Right cardiac atrium (tissue), 5 donors: ENCODE measurements at places on chromosomes 2 and 18. TPM values are rescaled to one million over a fixed set of nuclear protein-coding genes. Genes with fewer than 3 reads are reported as not detected.

GAL3ST2 gene
- total RNA-seq: 0.23 TPM

DNA sequence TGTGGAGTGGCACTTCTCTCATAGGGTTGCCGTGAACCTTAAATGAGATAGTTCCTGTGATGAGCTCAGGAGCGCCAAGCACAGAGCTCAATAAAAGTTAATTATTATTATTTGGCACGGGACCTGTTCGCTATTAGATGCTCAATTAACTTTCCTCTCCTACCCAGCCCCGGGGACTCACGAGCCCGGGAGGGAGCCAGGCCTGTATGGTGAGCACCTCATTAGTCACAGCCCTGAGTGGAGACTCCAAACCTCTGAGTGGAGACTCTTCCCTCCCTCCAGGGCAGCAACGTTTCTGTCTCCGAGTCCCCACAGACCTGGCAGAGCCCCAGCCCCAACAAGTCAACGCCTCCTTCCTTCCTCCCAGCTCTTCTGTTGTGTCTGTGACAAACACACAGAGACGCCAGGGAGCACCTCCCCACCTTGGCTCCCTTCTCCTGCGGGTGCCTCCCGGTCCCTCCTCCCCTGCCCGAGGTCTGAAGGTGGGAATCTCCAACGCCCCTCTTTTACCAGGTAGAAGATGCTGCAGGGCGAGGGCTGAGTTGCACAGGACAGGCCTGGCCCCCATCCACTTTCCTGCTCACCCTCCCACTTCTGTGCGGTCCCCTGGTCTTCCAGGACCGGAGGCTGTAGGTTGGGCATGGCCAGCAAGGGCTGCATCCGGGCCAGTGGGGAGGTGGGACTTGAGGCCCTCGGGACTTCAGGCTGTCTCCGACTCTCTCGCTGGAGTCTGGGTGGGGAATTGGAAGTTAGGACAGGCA, 52.7 kb upstream of the ODC1 start:
- no peak for DNase-seq

DNA sequence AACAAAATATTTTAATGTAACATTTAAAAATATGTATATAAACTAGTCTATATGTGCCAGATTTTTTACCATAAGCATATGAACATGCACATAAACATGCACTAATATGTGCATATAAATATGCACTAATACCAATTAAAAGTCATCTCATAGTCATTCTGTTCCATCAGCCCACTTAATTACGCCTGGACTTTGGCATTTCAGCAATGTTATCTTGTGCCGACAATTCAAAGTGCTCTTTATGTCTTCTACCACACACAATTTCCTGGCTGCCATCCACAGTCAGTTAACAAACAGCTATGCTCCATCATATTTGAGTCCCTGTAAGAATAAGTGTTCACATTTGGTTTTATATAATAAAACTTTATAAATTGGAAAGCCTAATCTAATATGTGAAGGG, 92.6 kb upstream of the TSPYL6 start:
- DNase-seq: no peak

DNA sequence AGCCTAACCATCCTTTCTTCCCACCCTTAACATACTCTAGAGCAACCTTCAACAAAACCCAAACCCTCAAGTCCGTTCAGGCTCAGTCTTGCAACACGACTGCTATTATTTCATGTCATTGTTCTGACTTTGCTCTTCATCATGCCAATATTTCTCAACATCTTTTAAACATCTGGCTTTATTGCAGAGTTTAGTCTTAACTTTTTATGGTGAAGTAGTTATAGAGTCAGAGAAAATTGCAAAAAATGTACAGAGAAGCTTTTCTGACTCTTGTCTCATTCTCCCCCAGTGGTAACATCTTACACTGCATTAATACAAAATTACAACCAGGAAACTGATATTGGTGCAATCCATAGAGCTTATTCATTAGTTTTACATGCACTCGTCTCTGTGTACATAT, 3.9 kb downstream of the MARCO start:
- DNase-seq: no peak

- DNase-seq: no peak
Observed at GRCh38 chr2:13056259-13056843, 339.6 kb downstream of the TRIB2 start.

PDE11A gene
- 0.08 TPM for total RNA-seq

- no peak for DNase-seq
Observed at GRCh38 chr18:26487437-26487836, 60.9 kb downstream of the KCTD1 start.

ANKRD30BL gene
- not detected for total RNA-seq

DNA sequence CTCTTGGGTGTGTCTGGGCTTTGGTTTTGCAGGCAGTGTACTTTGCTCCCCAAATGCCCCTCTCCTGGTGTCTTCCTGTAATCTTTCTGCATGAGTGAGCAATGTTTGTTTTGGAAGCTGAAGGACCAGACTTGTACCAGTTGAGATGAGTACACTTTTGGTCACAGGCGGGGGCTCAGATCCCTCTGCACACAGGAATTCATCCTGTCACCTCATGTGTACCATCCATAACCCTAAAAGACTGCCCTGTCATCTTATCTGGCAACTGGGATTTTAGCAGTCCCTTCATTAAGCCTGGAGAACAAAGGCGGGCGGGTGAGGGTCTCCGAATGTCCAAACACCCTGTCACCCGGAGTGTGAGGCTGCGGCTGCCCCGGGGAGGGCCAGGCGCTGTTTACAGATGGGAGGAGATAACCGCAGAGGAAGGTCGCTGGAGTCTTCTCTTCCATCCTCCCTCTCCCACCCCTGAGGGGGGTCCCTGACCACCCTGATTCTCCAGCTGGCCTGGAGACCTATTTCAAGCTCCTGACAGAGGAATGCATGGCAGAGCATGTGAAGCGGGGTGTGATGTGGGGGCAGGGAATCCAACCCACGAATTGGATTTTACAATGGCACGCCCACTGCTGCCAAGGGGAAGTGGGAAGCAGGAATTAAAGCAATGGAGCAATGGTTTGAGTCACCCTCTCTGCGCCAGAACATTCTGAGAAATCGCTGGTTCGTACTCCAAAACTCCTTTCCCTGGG, 158.2 kb upstream of the MYCN start:
- no peak for DNase-seq

TSPYL6 gene
- total RNA-seq: not detected

- DNase-seq: no peak
Observed at GRCh38 chr2:116304328-116304727, 1510.2 kb upstream of the DDX18 start.

SCN3A gene
- total RNA-seq: 0.71 TPM

DNA sequence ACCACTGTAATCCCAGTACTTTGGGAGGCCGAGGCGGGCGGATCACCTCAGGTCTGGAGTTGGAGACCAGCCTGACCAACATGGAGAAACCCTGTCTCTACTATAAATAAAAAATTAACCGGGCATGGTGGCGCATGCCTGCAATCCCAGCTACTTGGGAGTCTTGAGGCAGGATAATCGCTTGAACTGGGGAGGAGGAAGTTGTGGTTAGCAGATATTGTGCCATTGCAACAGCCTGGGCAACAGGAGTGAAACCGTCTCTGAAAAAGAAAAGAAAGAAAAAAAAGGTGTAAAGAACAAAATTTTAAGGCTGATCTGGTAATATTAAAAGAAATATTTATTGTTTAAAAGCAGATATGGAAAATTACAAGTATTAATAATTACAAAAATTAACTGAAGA, 29.7 kb downstream of the ZNF804A start:
- no peak for DNase-seq

GRCh38 chr2:68000170-68000825, 62.5 kb downstream of the C1D start:
- no peak for DNase-seq

DNA sequence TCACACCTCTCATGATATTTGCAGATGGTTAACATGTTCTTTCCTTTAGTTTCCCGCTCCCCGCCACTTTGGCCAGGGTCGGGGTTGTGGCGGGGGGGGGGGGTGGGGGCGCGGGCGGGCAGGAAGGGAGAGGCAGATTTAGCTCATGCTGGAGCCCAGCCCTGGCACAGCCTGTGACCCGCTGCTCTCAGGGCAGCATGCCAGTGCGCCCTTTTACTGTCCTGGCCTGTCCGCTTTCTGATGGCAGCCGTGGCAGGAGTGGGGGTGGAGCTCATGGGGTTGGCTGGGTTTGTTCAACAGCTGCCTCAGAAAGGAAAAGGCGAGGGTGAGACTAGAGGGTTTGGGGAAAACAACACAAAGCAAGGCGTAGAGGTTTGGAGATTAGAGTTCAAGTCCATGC, 56.1 kb downstream of the TNP1 start:
- peak; percentile 87 for DNase-seq

SLC9A4 gene
- total RNA-seq: not detected

MAP3K19 gene
- total RNA-seq: not detected

DSG2 gene
- total RNA-seq: 76.1 TPM

- DNase-seq: no peak
Observed at GRCh38 chr18:13451661-13452387, 233.3 kb downstream of the LDLRAD4 start.

GRCh38 chr2:240557808-240558207, at the start of gene ANKMY1:
Gene ANKMY1 (minus strand): TSS chr2:240557988. CDS start chr2:240557335, 653 bp downstream.
- DNase-seq: peak; percentile 86

- DNase-seq: no peak
Observed at GRCh38 chr2:19543663-19544383, 185.4 kb upstream of the OSR1 start.

DNA sequence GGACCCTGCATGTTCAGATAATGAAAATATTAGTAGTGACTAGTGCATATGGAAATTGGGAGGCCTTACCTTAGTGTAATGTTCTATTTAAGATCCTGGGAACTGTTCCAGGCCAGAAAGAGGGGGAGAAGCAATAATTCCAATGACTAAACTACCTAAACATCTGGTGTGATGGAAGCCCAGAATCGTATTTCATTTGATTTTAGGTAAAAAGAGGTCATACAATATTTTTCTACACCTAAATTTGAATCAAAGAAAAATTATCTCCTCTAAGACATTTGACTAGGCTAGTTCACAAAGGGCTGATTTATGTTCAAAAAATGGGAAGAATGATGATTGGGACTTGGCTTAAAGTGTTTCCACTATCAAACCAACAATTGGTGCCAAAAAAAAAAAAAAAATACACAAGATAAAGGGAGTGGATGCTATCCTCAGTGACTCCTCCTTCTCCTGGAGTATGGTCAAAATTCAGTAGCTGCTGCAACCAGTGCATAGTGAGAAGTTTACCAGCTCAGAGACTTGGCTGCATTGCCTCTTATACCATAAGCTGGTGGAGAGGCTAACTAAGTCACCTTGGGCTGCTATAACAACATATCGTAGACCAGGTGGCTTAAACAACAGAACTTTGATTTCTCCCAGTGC, 1038.3 kb upstream of the ACVR2A start:
- DNase-seq: no peak

CNDP1 gene
- not detected for total RNA-seq

DNA sequence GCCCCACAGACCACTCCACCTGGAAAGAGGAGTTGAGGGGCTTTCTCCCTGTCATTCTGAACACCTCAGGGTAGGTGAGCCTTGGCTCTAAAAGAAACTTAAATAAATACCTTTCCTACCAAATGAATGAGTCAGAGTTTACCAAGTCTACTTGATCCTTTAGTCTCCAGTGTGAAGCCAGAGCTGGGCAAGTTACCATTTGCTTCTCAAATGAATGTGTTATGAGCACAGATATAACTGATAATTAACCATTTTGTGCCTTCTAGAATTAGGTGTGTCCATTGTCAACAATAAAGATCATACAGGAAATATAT, 347.7 kb downstream of the KIAA1328 start:
- DNase-seq: no peak

ZNF407 gene
- 14.7 TPM for total RNA-seq

DNA sequence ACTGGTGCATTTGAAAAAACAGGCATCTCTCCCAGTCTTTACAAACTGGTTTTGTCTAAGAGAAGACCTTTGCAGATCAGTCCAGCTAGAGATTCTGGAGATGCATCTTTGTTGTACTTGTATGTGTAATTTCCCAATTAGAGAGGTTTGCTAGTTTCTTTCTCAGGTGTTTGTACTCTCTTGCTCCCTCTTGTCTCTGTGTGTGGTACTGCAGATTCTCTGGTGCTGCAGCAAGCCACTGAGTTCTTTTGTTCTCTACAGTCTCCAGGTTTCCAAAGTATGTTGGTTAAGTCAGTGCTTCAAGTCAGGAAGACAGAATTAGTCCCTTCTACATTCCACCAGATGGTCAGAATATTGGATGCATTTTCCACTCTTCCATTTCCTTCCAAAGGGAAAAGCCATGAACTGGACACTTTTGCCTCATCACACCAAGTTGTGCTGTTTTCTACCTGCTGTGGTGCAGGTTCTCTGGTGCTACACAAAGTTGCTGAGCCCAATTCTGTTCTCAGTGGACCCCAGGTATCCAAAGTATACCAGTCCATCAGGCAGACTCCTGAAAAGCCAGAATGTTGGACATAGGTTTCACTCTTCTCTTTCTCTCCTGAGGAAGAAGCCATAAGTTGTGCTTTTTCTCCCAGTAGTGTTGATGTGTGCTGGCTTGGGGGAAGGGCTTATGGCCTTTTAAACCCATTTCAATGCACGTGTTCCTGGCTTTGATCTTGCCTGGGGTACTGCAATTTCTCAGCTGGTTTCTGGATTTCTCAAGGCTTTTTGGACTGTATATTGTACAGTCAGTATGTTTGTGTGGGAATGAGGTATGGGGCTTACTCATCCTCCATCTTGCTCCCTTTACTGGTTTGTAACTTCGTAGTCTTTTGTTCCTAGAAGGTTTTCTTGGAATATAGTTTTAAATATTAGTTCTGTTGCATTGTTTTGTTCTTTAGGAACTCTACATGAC, 29.8 kb downstream of the EPC2 start:
- no peak for DNase-seq

VWC2L gene
- not detected for total RNA-seq

DNAJB2 gene
- total RNA-seq: 78.7 TPM

PLB1 gene
- 2.1 TPM for total RNA-seq

M1AP gene
- total RNA-seq: not detected

DNA sequence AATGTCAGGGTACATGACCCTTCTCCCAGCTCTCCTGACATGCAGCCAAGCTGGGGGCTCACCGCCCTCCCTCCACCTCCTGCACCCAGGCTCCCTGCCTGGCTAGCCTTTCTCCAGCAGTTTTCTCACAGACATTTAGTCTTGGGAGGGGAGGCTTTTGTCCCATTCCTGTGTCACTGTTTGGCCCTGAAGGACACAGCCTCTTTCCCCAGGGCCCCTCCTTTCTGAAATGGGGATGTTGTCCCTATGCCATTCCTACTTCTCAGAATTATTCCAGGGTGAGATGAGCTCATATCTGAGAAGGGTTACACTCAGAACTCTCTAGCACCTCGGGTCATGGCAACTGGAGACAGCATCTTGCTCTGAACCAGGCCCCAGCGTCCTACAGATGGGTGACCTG, 47.3 kb upstream of the MRPL33 start:
- no peak for DNase-seq
